ENCODE measurements at places on chromosomes 1 and 21. TPM values are rescaled to one million over a fixed set of nuclear protein-coding genes. Genes with fewer than 3 reads are reported as not detected.

The ACOT11 gene
- 3.7 TPM for total RNA-seq

The FCRL6 gene
- not detected for total RNA-seq

The WDR64 gene
- not detected for total RNA-seq

The LCE1D gene
- total RNA-seq: not detected

The CR1 gene
- total RNA-seq: 0.17 TPM

The SMPDL3B gene
- total RNA-seq: 10.8 TPM

The SLC22A15 gene
- 51.2 TPM for total RNA-seq

The SYTL1 gene
- total RNA-seq: 63.3 TPM

The WNT9A gene
- 7.2 TPM for total RNA-seq

The TMPRSS3 gene
- 2.8 TPM for total RNA-seq

The PLEKHN1 gene
- 25.6 TPM for total RNA-seq

- peak; percentile 16 for DNase-seq
Observed at GRCh38 chr1:42679364-42679983, 2.7 kb upstream of the YBX1 start.

- DNase-seq: no peak
Observed at GRCh38 chr1:161801955-161802354, 35.8 kb downstream of the ATF6 start.

DNA sequence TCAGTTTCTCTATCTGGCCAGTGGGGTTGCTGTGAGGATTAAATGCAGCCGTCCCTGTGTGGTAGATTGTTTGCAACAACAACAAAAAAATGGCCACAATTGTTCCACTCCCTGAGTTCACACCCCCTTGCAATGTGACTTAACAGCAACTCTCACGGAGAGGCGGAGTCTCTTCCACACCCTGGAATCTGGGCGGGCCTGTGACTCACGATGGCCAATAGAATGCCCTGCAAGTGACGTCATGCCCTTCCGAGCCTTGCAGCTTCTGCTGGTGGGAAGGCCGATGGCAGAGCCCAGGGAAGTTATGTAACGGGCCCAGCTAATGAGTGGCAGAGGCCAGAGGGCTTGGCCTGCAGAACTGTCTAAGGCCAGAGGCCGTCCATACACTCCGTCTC lies 87.9 kb downstream of the RIPK4 start:
- DNase-seq: peak; percentile 99

GRCh38 chr1:169943963-169944526 lies 50.3 kb upstream of the SCYL3 start:
- DNase-seq: no peak

DNA sequence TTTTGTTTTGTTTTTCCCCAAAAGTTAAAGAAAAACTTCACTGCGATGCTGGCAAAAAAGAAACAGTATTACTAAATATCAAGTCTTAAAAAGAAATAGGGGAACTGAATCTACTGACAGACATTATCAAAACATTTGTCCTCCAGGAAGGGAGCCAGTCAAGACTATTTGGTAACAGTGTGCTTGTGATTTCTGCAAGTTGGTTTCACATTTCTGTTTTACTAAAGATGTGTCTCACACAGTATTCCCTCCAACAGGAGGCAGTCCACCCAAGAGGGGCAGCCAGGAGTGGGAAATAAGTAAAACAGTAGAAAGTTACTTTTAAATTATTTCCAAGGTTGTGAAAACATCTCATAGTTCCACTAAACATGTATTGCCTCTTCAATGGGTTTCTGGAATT lies 74.4 kb upstream of the SDC3 start:
- DNase-seq: no peak

DNA sequence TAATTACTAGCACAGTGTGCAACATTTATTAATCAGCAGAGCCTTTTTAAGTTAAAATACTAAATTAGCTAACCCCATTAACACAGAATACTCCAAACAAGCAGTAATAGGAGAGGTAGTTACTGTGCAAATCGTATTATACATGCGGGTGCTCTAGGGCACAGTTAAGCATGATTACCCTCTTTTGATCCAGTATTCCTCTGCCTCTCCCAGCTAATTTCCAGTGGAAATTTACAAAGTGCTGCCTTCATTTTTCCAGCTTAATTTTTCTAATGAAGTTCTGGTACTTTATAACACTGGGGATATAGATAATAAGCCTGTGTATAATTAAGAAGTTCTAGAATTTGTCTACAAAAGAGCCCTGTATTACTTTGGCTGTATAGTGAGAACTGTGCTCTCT lies 159.9 kb downstream of the SPATA17 start:
- DNase-seq: no peak

DNA sequence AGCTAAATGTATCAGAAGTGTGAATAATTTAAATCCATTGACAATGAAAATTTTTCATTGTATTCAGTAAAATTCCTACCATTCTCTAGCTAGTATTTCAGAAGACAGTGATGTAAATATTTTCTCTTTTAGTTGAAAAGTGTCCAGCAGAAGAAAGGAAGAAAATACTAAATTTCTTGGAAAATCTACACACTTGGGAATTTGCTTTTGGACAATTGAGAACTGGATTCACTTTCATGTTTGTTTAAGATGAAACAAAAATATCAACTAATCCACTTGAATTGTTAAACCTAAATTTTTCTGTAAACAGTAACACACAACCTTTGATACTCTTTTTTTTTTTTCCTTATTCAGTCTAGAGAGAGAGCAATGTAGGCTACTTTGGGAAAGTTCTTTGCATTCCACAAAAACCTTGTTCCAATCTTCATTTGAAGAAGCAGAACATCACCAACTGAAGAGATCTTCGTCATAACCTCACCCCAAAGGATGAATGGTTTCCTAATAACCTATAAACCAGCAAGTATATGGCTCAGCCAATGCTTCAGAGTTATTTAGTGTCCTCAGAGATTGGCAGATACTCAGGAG lies 155.1 kb upstream of the GORAB start:
- DNase-seq: no peak

DNA sequence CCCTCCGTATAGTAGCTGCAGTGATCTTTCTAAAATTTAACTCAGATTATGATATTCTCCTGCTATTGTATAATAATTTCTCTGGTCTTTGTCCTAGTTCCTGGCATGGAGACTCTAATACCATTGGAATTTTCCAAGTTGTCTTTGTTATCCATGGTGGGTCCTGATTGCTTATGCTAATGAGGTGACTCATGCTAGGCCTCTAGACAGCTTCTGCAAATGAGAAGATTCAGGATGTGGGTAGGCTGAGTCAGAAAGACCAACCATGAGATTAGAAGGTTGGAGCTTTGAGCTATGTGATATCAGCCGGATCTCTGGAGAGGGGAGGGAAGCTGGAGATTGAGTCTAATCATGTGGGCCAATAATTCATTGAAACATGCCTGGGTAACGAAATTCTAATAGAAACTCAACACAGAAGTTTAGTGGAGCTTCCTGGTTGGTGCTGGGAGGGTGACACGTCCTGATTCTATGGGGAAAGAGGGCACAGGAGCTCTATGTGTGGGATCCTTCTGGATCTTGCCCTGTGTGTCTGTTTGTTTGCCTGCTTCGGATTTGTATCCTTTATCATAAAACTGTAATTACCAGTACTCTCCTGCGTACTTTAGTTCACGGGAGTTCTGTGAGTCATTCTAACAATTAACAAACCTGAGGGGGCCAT lies 73.2 kb upstream of the CNIH3 start:
- DNase-seq: peak; percentile 96

DNA sequence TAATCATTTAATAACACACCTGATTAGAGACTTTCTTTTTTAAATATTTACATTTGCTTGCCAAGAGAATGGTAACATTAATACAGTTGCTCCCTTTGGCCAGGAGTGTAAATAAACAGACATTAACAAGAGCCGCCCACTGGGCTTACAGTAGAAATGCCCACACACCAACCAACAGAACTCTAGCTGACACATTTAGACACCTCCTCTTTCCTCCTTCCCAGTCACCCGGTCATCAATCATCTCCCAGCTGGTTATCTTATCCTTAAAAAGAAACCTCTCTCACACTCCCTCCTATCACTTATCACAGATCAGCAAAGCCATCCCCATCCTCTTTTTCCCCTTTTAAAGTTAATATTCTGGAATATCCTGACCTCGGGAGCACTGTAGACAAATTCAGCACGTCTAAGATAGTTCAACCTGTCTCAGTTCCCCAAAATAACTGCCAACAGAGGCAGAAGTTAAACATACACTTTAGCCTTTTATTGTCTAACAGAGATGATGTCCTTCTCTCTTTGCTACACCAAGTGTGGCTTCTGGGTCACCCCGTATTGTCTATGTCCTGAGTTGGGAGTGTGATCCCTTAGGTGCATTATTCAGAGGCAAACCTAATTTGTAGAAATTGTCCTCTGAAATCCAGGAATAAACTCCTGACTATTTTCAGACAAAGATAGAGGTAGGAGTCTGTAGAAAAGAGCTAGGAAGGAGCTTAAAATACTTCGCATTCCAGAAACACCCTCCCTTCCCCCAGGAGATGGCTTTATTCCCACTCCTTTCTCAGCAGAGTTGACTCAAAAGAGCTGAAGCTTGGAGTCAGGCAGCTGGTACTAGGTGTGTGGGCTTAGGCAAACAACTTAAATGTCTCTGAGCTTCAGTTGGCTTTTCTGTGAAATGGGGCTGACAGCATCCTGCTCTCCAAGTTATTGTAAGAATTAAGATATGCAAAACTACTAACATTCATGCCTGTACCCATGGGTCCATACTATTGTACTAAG lies 8.8 kb downstream of the MYCL start:
- DNase-seq: peak; percentile 64

DNA sequence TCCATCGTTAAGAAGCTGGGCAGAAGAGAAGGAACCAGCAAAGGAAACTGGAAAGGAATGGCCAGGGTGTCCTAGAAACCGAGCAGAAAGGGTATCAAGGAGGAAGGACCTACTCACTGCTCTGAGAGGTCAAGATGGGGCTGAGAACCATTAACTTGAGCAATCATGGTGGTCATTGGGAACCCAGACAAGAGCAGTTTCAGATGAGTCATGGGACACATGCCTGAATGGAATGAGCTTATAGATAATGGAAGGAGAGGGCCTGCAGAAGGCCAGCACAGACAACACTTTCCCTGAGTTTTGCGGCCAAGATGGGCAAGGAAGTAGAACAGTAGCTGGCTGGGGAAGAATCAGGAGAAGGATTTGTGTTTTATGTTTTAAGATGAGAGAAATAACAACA lies 383.2 kb downstream of the KIF26B start:
- DNase-seq: peak; percentile 5

GRCh38 chr1:196858811-196859210 lies 29.0 kb upstream of the CFHR4 start:
- no peak for DNase-seq

DNA sequence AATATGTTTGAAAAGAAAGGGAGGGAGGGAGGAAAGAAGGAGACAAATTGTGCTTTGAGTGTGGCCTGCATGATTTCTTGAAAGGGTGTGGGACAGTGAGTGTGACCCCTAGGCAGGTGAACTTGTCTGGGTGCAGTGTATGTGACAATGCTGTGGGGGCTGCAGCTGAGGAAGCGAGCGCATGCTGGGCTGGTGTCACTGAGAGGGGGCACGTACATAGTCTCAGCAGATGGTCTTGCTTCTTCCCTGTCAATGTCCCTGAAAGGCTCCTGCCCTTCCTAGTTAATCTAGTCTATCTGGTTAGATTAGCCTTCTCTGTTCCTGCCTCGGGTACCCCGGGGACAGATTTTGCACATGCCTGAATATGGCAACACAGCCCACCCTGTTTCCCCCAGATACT lies 9.8 kb downstream of the FAAH start:
- DNase-seq: no peak

GRCh38 chr1:7613851-7614205 lies 157.3 kb upstream of the VAMP3 start:
- DNase-seq: no peak

DNA sequence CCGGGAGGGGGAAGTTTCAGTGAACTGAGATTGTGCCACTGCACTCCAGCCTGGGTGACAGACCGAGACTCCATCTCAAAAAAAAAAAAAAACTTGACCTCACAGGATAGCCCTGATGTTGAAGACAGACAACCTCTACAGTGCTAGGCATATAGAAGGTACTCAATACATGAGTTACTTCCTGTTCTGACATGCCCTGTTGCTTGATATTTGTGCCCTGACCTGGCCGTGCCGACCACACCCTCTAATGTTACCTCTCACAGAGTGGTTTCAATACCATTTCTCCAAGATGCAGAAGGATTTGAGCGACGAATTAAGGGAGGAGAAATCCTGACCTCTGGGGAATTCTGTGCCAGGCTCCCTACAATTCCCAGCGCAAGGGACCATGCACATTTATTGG lies 5.2 kb downstream of the PTAFR start:
- DNase-seq: peak; percentile 30

DNA sequence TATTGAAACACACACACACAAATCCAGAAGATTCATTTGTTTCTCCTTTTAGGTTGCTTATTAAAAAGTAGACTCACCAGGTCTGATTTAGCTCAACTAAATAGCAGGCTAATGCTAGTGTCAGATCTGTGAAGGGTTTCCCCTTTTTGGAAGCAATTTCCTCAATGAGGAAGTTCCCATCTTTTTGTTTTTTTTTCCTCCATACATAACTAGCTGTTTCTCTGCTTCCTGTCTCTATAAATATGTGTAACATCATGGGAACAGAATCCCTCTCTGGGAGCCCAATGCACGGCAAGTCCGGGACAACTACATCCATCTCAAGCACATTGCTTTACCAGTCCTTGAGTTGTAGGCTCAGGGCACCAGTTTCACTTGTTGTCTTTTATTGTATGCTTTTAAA lies 1421.1 kb downstream of the PLA2G4A start:
- no peak for DNase-seq

DNA sequence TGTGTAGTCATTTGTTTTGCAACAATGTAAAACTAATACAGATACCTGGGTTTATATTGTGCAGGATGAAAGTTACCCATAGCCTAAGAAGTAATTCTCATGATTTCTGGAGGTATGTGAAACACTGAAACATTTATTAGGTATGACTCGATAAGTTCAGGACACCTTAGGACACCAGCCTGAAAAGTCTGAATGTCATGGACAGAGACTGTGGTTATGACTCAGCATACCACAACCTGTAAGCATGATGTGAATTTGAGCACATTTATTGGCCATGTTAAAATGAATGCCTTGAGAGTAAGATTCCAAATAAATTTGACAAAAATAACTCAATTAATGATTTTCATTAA lies 1471.7 kb upstream of the B3GALT2 start:
- DNase-seq: peak; percentile 79

All from mammary epithelial cell (primary cell).